ENCODE measurements at places on chromosomes 16 and 17.

GRCh38 chr17:62321451-62321850 is 58.9 kb upstream of the EFCAB3 start:
- no peak for DNase-seq

- DNase-seq = no peak
Observed at GRCh38 chr17:80874866-80875445, 116.7 kb upstream of the CHMP6 start.

GRCh38 chr16:8055761-8056160 is 534.5 kb downstream of the TMEM114 start:
- no peak for DNase-seq

GRCh38 chr16:30840611-30841010 is 53.3 kb downstream of the BCL7C start:
- DNase-seq = no peak

DNA sequence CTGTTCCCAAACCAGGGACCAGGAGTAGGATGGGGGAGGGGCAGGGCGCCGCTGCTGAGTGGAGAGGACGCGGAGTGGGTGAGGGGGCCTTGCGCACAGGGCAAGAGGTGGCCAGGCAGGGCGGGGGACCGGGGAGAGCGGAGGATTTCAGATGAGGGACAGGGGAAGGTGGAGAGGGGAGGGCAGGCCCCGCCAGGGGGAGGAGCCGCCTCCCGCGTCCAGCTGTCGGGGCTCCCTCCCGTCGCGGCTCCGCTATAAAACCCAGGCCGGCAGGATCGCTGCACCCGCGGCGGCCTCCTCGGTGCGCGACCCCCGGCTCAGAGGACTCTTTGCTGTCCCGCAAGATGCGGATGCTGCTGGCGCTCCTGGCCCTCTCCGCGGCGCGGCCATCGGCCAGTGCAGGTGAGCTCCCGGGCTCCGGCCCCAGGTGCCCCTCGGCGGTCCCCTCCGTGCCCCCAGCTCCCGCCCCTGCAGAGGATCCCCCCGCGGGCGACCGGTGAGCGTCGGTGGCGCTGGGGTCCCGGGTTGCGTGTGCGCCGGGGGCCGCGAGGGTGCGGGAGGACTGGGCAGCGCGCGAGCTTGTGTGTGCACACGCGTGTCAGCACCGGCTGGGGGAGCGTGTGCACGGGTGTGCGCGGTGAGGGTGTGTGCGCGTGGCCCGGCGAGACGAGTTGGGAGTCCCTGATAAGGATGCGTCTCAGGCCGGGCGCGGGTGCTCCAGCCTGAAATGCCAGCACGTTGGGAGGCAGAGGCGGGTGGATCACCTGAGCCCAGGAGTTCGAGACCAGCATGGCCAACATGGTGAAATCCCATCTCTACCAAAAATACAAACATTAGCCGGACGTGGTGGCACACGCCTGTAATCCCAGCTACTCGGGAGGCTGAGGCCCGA is at the start of gene CA4:
TSS of gene CA4 (plus strand) at position 283 of the 892 bp plus-strand sequence. CDS start at position 345, 62 bp downstream.
- DNase-seq = no peak

DNA sequence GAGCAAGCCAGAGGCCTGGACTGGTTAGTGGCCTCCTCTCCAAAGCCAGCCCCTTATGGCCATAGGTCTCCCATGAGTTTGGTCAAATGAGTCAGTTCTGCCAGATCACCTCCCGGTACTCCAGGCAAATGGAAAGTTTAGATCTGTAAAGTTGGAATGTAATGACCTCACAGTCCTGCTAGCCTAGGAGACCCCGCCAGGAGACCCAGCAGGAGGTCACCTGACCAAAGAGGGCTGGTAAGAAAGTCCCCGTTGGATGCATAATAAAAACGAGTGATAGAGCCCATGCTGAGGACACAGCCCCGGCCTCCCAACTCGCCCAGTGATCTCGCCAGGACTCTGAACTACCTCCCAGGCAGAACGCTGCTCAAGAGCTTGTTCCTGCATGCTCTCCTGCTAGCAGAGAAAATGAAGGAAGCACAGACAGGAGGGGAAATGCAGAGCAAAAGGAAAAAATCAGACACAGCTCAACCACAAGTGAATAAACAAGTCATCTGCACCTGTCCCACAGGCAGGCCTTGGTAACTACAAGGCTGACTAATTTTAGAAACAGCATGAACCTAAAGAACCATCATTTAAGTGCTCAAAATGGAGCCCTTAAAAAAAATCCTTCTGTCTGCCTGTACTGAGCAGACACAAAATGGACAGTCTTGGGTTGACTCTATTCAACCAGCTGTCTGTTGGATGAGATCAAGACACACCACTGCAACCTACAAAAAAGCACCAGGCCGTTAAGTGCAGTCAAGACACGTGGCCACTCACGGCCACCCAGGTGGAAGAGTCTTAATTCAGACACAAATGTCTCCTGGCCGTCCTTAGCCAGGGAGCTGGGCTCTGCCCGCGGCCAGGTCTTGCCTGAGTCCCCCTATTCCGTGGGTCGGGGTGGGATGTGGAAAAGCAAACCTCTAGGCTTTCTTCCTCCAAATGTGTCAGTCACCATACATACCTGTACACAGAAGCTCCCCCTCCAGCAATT is 9.2 kb downstream of the CDIP1 start:
- DNase-seq = no peak

GRCh38 chr16:9061358-9061813 is 30.1 kb upstream of the HAPSTR1 start:
- DNase-seq = no peak

GRCh38 chr17:82232322-82232820 is 3.5 kb downstream of the SLC16A3 start:
- DNase-seq = no peak

GRCh38 chr17:71158437-71158836 is 962.4 kb upstream of the SOX9 start:
- no peak for DNase-seq

GRCh38 chr17:39808409-39808997 is 55.6 kb downstream of the IKZF3 start:
- peak; percentile 10 for DNase-seq

DNA sequence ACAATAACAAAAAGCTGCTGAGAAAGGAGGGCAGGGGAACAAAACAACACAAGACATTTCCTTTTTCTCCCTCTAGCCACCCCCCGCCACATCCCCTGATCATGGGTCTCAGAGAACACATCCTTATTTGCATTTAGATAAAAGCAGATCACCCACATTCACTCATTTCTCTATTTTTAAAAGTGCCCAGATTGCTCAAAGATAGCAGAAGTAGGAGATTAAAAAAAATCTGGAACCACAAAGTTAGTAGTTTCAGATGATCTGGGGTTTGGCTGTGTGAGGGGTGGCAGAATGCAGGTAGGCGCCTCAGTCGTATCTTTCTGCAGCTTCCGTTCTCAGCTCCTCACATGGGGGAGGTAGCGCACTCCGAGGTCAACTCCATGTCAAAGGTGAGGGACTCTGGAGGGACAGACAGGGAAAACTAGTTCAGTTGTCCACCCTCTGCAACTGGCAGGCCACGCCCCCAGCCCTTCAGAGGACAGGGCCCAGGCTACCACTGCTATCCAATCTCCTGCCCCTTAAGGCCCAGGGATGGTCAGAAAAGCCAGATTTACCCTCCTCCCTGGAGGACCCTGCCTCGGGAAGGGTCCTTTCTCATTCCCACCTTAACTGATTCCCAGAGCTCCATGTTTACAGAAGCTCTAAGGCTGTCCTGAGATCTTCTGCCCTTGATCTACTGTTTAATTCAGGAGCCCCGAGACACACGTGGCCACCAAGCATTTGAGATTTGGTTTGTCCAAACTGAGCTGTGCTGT is 27.3 kb downstream of the STAT5A start:
- no peak for DNase-seq
